ENCODE measurements at places on chromosomes 16 and 17.

DNA sequence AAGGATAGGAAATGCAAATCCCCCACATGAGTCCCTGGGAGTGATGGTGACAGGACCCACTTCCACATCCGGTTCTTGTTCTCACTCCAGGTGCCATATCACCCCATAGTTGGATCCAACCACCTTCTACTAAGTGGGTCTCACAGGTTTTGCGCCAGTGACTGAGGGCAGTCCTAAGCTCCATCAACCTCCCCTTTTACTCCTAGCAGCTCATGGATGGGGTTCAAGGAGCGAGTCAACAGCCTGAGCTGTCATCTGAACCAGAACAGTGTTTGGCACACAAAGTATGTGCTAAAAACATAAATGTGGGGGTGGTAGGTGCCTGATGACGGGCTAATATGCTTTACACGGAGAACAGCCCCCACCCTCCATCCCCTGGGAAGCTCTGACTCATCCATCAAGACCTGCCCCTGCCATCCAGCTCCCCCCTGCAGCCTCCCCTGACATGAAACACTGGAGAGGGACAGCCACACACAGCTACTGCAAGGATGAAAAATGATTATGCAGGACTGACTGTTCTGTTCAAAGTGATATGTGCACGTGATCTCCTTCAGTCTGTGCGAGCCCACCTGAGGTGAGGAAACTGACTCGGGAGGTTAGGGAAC, 143.2 kb upstream of the CDH5 start:
- DNase-seq, result peak; percentile 32

DNA sequence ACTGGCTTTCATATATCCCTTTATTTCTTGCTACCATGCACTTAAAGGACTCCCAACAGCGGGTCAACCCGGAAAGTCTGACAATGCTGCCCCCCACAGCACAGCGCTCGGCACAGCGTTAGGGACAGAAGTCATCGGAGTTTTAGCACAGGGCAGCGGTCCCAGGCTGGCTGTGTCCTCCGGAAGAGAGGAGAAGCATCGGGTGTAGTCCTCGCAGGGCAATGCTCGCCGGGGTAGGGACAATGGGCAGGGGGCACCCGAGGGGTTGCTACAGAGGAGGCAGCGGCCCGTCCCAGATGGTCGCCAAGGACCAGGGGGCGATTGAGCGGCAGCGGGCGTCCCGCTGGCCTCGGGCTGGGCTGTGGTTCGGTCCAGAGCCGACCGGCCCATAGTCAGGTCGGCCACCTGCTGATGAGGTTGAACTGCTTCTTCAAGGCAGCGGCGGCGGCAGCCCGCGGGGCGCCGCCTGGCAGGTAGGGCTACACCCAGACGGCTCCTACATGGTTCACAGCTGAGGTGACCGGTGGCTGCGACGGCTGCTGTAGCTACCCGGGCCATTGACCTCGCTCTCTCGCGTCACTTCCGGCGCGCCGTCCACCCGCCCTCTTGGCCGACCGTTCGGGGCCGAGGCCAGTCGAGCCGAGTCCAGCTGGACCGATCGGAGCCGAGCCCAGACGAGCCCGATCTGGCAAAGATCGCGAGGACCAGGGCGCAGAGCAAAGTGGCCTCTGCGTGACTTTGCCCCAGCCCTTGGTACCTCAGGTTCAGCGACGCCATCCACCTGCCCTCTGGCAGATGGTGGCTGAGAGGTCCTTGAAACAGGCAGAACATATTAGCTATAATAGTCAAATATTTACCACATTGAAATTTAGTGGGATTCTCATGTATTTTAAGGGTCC, 4.7 kb upstream of the LCMT1 start:
- peak; percentile 95 for DNase-seq

DNA sequence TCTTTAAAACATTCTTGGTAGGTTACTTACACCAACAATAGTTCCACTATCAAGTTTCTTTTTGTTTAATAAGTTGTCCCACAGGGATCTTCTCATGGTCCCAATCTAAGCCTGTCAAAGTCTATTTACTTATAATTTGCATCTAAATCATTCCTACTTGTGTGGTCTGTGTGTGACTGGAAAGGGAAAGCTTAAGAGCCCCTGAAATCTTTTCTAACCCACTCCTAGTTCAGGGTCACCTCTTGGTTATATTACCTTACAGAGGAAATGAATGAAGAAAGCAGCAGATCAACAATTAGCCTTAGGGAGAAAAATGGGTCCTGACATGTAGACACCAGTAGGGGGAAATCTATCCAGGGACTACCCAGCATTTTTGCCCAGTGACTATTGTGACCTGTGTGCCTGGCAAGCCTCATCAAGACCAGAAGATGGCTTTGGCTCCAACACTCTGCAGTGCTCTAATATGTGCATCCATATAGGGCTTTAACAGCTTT, 110.4 kb upstream of the HAS3 start:
- DNase-seq, result peak; percentile 49

- no peak for DNase-seq
Observed at GRCh38 chr17:379531-380465, 27.2 kb upstream of the RPH3AL start.

- DNase-seq, result peak; percentile 86
Observed at GRCh38 chr16:72561-73548, at the start of gene RHBDF1. RHBDF1 (minus strand) TSS chr16:72631; CDS start chr16:65015, 7,616 bp downstream.

GRCh38 chr16:65658349-65658748, 536.5 kb upstream of the CDH11 start:
- peak; percentile 91 for DNase-seq

GRCh38 chr17:39737760-39738567, at the start of gene GRB7:
GRB7 (plus strand) TSS chr17:39737938; CDS start chr17:39742302, 4,364 bp downstream.
- DNase-seq, result no peak

Data from AG08395 (cell line).